ENCODE measurements at places on chromosomes 1 and 21.

- DNase-seq = peak; percentile 44
Observed at GRCh38 chr1:221839782-221840395, 98.0 kb upstream of the DUSP10 start.

DNA sequence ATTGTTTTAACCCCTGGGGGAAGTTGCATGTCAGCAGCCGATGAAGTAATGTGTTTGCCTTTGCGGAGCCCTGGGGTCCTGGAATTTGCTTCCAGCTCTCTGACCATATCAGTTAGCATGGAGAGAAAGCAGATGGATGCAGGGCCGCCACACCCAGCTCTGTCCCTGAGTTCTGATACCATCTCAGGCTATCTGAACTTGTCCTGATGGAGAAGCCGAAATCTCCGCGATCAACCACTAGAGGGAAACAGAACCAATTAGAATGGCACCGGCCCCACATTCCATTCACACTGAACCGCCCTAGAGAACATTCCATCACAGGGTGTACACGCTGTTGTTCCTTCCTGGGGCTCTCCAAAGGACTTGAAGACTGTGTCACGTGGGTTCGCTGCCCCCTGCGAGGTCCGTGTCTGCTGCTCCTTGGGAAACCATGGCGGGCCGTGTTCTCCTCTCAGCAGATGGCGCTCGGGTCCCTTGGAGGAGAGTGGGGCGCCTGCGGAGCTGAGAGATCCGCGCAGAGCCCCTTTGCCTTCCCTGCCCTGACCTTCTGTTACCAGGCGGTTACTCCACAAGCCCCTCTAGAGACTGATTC, 75.4 kb downstream of the ABCA4 start:
- DNase-seq = peak; percentile 92

GRCh38 chr1:66685265-66685664, 67.0 kb upstream of the DYNLT5 start:
- DNase-seq = no peak

DNA sequence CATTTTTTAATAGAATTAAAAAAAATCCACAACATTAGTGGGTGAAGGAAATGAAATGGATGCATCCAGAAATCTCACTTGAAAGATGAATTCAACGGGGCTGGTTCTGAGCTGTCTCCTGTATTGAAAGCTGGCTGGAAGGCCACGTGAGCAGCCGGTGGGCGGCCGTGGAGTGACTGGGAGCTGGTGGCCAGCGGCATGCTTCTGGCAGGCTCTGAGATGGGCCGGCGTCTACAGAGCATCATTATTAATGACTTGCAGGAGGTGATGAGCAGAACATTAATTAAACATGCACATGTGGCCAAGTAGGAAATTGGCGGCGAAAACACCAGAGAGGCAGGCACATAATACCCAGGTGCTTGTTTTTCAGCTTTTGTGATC, 115.6 kb upstream of the LMO4 start:
- no peak for DNase-seq

- peak; percentile 93 for DNase-seq
Observed at GRCh38 chr1:228837817-228838716, 102.8 kb downstream of the RHOU start.

DNA sequence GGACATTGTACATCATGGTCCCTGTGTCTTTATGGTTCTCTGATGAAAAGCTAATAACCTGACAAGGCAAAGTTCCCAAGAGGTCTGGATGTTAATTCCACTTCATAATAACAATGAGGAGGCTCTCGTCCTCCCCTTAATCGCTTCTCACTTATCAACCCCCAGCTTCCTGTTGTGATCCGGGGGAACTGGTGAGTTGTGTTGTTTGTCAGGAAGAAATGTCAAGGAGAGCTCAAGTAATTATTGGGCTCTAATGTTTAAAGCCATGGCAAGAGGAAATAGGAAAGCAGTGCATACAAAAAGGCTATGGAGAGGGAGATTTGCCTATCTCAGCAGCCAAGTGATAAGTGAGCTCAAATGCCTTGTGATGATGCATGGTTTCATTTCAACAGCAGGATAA, 42.8 kb upstream of the RASAL2 start:
- DNase-seq = no peak

- DNase-seq = no peak
Observed at GRCh38 chr1:150549496-150550221, 451 bp downstream of the ADAMTSL4 start.

GRCh38 chr1:6243053-6243834, 735 bp upstream of the HES3 start:
- no peak for DNase-seq

- DNase-seq = peak; percentile 63
Observed at GRCh38 chr1:173043253-173043652, 7.5 kb downstream of the TNFSF18 start.

DNA sequence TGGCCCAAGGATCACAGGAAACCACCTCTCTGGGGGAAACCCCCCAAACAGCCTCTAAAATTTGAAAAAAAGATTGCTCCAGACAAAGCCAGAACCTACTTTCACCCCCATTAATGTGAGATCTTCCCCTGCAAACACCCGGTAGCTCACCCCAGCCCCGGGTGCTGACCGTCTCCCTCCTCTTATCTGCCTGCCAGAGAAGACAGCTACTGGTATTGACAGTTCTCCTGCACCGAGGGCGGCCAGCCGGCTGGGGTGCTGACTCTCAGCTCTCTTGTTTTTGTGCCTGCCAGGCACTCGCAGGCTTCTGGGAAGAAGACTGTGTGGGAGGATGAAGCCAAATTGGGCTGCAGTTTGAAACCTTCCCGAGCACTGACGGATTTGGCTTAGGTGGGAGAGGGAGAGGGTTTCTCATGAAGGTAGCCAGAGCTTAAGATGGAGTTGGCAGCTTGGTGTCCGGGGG, 48.2 kb downstream of the RASSF5 start:
- no peak for DNase-seq

- peak; percentile 17 for DNase-seq
Observed at GRCh38 chr1:41241354-41241748, 755 bp downstream of the SCMH1 start.

DNA sequence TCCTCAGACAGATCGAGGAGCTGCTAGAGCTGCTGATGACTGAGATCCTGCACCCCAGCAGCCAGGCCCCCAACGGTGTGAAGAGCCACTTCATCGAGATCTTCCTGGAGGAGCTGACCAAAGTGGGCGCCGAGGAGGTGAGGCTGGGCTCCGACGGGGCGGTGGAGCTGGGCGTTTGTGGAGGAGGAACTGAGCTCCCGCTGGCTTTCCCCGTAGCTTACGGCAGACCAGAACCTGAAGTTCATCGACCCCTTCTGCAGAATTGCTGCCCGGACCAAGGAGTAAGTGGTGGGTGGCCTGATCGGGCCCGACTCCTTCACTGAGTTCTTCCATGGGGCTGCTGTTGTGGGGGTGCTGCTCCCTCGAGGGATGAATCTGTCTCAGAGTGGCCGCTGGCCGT, 8.0 kb downstream of the RRP1 start:
- no peak for DNase-seq

- DNase-seq = no peak
Observed at GRCh38 chr1:50983219-50983802, 13.3 kb downstream of the CDKN2C start.

GRCh38 chr1:42322577-42322976, 12.5 kb downstream of the FOXJ3 start:
- DNase-seq = peak; percentile 49

DNA sequence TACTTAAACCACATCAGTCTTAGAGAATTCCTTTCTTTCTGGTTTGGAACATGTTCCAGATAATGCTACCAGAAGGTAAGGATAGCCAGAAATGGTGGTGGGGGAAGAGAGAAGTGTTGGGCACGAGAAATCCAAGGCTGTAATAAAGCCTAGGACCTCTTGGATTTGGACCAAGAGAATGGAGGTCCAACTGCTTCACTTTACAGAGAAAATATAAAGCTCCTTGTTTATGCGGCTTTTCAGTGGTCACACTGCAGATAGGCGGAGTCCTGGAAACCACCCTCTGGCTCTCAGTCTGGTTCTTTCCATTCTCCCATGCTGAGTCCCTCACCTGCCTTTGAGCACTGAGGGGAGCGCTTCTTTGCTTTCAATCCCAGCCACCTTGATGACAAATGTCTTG, 87.8 kb downstream of the ADCY10 start:
- no peak for DNase-seq

DNA sequence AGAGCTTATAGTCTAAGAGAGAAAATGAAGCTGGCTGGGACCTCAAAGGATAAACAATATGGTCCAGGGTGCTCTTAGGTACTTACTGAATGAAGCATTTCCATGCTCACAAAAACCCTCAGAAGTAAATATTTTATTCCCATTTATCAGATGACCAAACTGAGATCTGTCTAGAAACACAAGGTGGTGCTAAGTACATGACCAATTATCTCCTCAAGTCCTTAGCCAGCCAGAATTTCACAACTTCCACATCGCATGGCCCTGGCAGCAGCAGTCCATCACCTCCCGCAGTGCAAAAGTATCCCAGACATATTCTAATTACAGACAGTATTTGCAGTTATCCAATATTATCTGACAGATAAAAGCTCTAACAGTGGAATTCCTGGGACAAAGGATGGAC, 321.7 kb upstream of the PROX1 start:
- no peak for DNase-seq

- DNase-seq = no peak
Observed at GRCh38 chr1:19013826-19014548, 57.5 kb upstream of the IFFO2 start.

DNA sequence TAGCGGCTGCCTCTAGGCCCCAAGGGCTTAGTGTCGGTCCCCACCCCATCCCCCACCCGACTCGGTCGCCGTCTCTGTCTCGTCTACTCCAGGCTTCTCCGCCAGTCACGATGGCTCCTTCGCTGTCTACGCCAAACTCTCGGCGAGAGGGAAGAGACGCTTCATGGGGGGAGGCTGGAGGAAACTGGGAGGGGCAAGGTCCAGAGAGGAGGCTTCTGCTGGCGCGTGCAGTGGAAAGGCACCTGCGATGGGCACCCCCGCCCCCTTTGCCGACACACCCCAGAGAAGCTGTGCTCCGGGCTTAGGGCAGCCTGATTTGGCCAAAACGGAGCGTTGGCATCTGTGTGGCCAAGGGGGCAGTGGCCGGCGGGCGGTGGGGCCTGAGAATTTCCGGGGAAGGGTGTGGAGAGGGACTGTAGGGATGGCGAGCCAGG, 1.2 kb upstream of the CSMD2 start:
- DNase-seq = no peak

- DNase-seq = no peak
Observed at GRCh38 chr1:171623651-171624331, 1.7 kb downstream of the MYOCOS start.

- DNase-seq = peak; percentile 89
Observed at GRCh38 chr1:77683160-77684148, 996 bp upstream of the ZZZ3 start.

DNA sequence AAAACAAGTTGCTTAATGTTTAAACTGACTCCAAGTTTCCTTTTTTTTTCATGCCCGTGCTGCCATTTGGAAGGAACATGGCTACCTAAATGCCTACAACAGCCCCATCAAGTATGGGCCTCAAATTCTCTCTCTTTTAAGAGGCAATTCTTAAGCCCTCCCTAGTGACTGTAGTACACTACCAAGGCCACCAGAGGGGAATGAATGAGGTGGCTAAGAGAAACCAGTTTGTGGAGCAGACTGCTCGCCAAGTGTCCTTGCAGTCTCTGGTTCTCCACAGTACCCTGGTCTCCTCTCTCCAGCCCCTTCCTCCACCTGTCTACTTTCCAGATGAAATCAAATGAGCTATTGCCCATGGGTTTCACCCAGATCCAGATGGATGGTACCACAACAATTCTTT, 1809.6 kb downstream of the BRINP3 start:
- no peak for DNase-seq

DNA sequence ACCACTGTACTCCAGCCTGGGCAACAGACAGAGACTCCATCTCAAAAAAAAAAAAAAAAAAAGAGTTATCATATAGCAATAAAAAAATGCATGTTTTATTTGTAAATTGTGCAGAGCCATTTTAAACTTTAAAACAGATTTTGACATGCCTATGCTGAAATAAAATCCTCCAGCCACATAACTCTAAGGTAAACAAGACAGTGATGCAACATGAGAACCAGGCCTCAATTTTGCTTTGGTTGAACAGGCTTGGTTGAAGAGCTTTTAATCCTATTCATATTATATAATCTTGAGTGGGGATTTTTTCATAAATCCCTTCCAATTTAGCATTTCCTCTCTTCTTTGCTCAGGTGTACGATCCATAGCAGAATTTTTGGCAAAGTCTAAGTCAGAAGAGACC, 26.1 kb downstream of the ARMH1 start:
- DNase-seq = peak; percentile 49

DNA sequence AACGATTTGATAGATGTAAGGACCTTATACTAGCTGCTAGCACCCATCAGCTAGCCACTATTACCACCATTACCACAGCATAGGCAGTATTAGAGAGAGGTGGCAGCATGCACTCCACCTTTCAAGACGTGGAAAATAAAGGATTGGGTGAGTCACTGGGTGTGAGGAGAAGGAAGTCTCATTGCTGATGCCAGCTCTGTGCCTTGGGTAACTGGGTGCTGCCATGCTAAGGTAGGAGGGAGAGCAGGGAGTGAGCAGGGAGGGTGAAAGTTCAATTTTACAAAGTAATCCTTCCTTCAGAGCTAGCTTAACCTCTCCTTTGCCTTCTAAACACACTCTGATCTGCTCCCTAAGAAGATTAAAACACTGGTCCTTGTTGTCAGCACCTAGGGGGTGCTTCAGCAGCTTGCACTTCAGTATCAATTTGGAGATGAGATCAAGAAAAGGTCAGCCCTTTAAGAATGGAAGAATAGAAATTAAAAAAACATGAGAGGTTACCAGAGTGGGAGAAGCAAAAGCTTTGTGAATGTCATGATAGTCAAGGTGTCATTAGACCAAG, 1.8 kb upstream of the LIN9 start:
- no peak for DNase-seq

DNA sequence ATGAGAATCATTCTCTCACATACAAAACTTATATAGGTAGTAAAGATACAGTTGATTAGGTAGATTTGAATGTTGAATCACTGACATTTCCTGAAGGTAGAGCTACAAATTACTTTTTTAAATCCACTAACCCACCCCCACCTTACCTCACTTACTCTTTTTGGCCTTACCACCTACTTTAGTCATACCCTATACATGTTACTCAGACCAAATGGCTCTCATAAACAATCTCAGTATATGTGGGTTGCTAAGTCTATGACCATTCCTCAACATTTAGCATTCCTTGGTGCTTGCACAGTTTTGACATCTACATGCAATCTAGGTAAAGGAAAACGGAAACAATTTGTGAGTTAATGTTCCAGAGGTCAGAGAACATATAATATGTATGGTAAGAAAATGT, 26.3 kb downstream of the SYDE2 start:
- peak; percentile 48 for DNase-seq

GRCh38 chr1:40780678-40781607, 2.6 kb upstream of the KCNQ4 start:
- peak; percentile 32 for DNase-seq

GRCh38 chr1:204368996-204369726, 9.4 kb upstream of the PLEKHA6 start:
- no peak for DNase-seq

- DNase-seq = no peak
Observed at GRCh38 chr1:17923666-17924065, 168.5 kb downstream of the ACTL8 start.
